Right forelimb (tissue), 1 donor: ENCODE measurements at places on chromosomes 13 and 19.

GRCh38 chr13:85806553-85807175, 7.4 kb upstream of the SLITRK6 start:
- no peak for DNase-seq

GRCh38 chr19:39110263-39110967, 15.2 kb upstream of the PAK4 start:
- DNase-seq, result peak; percentile 69

DNA sequence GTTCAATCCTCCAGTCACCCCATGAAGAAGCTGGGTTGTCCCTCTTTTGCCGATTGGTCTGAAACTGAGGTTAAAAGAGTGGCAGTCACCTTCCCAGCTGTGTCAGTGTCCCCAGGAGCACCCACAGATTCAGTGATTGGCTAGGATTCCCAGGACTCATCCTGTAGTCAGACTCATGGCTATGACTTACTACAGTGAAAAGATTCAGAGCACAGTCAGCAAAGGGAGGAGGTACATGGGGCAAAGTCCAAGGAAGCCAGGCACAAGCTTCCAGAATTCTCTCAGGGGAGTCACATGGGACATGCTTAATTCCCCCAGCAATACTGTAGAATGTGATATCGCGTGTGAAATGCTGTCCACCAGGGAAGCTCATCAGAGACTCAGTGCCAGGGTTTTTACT, 14.2 kb downstream of the ZNF473 start:
- DNase-seq, result no peak

- DNase-seq, result no peak
Measured at GRCh38 chr19:56347163-56347778, 32.6 kb upstream of the ZSCAN5A start.

DNA sequence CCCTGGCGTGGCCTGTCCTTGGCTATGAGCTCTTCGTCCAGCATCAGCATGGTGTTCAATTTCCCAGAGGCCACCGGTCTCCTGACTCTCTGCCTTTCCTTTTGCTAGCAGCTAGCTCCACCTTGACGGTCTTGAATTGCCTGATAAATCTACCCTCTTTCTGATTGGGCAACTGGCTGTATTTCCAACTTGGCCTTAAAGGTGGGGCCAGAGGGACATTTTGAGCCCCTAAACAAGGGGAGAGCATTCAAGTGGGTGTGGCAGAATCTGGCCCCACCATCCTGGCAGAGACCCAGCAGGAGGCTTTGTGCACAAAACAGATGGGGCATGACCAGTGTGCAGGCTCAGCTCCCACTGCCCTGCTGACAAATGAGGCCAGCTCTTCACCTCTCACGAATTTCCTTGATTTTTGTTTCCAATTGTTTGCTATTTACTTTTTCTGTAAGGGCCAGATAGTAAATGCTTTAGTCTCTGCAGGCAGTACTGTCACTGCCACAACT, 148.9 kb upstream of the VSTM2B start:
- peak; percentile 18 for DNase-seq

GRCh38 chr19:39251846-39252245, 3.2 kb upstream of the IFNL4 start:
- no peak for DNase-seq

DNA sequence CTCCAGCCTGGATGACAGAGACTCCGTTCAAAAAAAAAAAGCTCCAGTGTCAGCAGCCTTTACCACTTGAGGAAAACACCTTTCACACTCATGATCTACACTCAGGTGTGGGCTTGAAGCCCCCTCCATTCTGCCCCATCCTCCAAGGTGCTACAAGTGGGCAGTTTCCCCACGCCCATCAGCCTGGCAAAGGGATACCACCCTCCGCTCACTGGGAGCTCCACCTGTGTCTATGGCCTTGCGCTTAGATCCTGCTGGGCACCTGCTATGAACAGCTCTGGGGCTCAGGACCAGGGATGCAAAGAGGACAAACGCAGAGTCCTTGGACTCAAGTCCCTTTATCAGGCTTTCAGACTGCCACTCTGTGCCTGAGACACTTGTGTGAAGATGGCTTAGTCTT, 127.8 kb downstream of the CRYL1 start:
- DNase-seq, result no peak

DNA sequence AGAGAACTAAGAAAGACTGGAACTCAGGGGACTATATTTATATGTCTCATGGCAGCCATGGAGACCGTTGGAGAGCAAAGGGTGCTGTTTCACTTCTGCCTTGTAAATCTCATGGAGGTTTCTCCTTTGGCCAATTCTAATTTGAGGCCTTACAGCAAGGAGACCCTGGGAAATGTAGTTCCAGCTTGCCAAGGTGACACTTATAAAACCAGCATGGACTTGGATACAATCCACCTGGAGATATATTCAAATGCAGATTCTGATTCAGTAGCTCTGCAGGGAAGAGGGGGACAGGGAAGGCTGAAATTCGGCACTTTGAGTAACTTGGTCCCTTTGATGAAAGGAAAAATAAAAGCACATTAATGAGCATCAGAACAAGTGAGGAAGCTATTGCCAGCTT, 90.0 kb downstream of the OXGR1 start:
- DNase-seq, result no peak

- no peak for DNase-seq
Measured at GRCh38 chr13:90447734-90448101, 899.8 kb upstream of the MIR17HG start.

GRCh38 chr13:58704953-58705352, 1073.4 kb downstream of the PCDH17 start:
- DNase-seq, result no peak

DNA sequence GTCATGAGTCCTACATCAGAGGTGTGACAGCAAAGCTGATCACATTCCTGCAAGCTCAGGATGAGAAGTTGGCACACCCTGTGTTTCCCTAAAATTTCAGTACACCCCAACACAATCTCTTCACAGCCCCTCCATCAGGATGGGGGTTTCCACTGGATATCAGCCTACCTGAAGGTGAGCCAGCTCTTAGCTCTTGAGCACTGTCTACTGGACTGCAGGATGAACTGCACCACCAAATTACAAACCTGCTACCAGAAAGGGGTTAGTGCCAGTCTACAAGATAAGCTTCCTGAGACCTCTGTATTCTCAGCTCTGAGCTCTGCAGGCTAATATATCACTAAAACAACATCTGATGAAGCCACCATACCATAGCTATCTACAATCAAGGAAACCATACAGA, 1616.2 kb upstream of the SPRY2 start:
- DNase-seq, result no peak

DNA sequence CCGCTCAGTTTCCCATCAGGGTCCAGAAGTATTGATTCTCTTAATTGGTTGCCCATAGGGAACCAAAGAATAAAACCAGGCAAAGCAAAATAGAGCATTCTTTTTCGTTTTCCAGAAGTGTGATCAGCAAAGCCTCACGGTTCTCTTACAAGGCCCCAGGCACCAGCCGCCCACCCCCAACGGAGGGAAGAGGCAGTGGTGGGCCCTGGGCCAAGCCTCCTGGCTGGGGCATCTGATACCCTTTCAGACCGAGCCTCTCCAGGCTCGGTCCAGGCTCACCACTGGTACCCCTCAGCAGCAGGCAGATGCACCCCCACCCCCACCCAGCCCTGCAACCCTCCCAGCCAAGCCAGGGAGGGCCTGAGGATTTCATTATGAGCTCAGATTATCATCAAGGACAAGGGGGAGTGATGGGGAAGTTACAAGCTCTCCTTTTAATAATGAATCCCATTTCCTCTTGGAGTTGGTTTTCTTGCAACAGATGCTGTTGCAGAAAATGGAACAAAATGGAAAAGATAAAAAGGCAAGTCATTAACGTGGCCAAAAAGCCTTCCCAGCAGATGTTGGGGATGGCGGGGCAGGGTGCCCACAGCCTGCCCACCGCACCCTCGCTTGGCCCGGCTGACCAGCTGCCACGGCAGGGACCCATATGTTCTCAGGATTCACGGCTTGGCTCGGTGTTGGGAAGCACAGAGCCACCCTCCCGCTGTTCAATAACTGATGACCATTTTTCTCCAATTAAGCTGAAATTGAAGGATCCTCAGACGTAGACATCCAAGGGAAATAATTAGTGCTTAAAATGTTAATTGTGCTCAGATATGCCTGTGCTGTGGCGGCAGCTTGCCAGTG, 45.9 kb upstream of the KCTD15 start:
- no peak for DNase-seq

GRCh38 chr19:52690369-52691214, 44.3 kb downstream of the ZNF611 start:
- peak; percentile 96 for DNase-seq

DNA sequence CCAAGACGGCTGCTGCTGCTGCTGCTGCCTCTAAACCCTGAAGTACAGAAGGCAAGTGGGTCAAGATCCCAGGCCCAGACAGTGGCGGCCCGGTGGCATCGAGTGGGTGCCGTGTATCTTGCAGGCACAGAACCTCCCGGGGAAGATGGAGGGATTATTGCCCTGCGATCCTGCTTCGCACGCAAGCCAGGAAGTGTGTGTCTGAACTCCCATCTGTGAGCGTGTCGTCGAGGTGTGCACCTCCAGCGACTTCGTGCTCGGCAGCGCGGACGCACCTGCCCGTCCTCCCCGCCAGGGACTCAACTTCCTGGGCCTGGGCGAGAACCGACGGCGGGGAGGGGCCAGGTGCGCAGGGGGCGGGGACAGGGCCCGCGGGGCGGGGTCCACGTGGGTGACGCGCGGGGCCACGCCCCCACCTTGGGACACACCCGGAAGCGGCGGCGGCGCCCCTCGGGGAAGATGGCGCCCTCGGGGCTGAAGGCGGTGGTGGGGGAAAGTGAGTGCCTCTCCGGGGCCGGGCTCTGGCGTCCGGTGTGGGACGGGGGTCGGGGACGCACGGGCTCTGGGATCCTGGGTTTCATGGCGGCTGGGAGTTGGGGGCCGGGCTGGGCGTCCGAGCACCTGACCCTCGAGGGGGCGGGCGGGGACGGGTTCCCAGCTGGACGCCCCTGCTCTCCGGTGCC, at the start of gene STXBP2:
Gene STXBP2 (plus strand): TSS at position 420 of the 683 bp plus-strand sequence. CDS start 40 bp downstream, at position 460.
- no peak for DNase-seq

DNA sequence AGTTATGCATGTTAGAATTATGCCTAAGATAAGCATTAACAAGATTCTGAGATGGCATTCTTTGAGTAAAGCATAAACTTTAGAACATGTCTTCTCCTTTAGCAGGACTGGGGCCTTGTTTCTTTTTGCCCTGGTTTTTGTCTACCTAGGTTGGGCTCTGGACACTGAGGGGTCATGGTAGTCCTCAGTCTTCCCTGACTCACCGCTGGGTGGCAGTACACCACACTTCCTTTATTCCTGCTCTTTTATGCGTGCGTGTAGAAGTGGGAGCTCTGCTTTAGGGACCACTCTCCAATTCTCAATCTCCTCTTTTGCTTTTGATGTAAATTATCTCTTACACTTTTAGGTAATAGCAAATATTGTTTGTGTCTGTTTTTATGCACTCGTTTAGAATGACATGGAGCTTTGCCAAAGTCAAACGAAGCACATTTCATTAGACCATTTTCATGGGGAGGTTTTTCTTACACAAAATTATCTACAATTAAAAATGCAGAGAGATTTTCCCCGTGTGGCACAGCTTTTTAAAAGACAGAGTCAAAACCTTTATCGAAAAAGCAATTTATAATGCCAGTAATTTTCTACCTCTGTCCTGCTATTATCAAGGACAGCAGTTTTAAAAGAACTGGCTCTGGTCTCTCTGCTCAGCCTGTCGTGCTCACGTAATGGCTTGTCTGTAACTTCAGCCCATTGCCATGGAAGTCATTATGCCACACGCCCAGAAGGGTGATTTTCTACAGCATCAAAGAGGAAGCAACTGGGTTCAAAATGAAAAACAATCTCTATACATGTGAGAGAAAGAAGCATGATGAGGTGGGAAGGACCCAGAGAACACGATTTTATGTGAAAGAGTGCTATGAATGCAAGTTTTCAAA, 413.9 kb downstream of the COG6 start:
- peak; percentile 74 for DNase-seq

- peak; percentile 89 for DNase-seq
Measured at GRCh38 chr13:112885782-112886268, 83.2 kb upstream of the MCF2L start.

DNA sequence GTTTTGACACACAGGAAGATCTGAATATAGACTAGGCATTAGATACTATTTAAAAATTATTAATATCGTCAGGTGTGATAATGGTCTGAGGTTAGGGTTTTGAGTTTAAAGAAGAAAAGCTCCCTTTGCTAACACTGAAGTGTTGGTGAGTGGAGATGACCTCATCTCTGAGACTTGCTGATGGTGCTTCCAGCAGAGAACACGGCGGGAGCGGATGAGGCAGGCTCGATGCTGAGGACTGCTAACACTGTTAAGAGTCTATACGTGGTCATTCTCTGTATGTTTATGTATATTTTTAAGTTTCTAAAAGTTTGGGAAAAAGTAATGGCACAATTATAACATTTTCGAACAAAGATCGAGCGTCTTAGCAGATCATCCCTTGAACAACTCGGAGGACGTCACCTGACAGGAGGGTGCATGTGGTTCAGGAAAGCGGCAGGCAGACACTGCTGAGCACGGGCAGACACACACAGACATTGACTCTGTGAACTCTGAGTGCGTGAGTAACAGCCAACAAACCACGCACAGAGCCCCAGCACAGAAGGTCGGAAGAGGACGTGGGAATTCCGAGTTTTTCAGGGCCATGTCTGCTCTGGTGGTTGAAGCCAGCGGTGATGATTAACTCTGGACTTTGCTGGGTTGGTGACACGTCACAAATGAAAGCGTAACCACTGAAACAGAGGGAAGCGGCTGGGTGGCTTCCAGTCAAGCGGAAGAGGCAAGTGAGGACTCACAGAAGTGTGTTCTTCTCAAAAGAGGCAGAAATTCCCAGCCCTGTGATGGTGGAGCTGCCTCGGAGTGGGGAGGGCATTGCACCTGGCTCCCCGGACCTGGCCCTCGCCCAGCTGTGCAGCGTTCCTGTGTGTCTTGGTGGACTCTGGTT, 91.9 kb upstream of the TEX29 start:
- peak; percentile 19 for DNase-seq

DNA sequence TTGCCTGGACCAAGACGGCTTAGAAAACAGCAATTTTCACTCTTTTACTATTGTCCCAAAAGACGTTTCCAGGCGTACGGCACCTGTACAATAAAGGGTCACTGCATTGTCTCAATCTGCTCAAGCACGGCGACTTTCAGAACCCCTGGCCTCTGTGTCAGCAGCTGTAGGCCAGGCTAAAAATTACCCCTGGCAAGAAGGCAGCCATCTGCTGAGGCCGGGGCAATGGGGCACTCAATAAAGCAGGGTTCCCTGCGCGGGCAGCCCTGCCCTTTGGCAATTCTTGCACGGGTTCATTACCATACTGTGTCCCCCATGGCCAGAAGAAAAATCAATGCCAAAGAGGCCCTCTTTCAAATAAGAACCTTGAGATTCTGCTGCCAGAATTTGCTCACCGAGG, 52.1 kb downstream of the STK24 start:
- DNase-seq, result no peak

GRCh38 chr13:70960841-70961443, 852.7 kb upstream of the KLHL1 start:
- DNase-seq, result no peak

GRCh38 chr13:33934343-33934742, 116.4 kb downstream of the RFC3 start:
- no peak for DNase-seq

GRCh38 chr19:50318438-50318837, 10.7 kb downstream of the KCNC3 start:
- DNase-seq, result no peak

GRCh38 chr13:24050292-24050711, 110.2 kb upstream of the SPATA13 start:
- DNase-seq, result no peak

GRCh38 chr13:85825454-85825853, 26.2 kb upstream of the SLITRK6 start:
- DNase-seq, result no peak
